ENCODE measurements at places on chromosomes 12 and 14.

DNA sequence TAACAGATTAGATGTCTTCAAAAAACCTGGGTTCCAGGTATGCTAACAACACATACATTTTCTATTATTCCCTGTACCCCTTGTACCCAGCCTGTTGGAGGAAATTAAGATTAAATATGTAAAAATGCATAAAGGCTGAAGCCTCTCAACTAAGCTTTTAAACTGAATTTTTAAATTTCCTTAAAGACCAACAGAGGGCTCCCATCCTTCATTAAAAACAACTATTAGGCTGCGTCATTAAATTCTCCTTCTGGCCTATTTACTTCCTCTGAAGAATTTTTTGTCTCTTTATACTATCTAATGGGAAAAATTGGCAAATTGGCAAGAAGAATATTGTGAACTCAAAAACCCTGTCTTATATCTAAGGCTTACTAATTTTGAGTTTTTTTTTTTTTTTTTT, 21.8 kb downstream of the SENP1 start:
- no peak for DNase-seq

DNA sequence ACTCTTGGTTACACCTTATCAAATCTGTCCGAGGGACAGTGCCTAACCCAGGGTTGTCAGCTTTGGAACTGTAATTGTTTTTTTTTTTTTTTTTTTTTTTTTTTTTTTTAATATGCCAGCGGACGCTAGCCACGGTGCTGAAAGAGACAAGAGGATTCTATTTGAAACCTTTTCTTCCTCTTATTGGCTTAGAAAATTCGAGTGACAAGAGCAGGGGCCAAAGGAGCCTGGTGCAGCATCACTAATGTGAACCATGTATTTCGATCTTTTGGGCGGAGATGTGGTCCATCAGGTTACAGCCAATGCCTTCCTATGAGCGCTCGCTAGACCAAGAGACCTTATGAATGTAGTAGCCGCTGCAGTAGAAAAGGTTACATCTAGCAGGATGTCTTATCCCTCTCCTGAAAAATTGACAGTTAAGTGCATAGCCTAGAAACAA, 922 bp downstream of the PTPRR start:
- no peak for DNase-seq

DNA sequence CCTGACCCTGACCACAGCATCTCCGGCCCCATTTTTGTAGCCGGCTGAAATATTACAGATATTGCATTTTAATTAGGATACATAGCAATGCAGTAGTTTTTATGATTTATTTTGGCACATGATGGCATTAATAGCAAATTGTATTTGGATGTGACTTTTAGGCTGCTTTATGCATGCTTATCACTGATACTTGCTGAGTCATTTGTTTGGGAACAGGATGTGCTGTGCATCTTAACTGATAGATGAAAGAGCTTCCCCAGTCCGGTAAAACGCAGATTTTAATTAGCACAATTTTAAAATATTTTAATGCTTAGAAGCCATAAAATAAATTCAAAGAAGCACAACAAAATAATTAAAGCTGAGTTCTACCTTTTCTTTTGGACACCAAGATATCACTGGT, 90.7 kb downstream of the OTOGL start:
- no peak for DNase-seq

DNA sequence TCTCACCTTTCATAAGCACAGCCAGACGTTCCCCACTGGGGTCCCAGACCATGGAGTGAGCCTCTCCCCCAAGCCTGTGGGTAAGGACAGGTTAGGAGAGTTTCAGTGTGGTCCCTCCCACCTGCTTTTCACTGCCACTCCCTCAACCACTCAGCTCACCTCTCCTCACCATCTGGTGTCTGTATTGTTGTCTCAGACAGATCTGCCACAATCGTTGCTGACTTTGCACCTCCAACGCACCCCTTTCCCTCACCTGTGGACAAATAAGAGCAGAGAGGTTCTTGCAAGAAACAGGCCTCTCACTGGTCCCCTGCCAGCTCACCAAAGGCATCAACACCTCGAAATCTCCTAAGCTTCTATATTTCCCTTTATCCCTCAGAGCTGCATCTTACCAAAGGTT, 8.8 kb downstream of the MYG1 start:
- DNase-seq, result no peak

- no peak for DNase-seq
These were observed 3.3 kb downstream of the C12orf56 start for GRCh38 chr12:64387197-64387816.

- DNase-seq, result no peak
These were observed 40.1 kb upstream of the STAB2 start for GRCh38 chr12:103546959-103547358.

GRCh38 chr12:10354071-10354470, 35.8 kb downstream of the KLRK1 start:
- no peak for DNase-seq
